ENCODE measurements at places on chromosomes 16 and 17.

DNA sequence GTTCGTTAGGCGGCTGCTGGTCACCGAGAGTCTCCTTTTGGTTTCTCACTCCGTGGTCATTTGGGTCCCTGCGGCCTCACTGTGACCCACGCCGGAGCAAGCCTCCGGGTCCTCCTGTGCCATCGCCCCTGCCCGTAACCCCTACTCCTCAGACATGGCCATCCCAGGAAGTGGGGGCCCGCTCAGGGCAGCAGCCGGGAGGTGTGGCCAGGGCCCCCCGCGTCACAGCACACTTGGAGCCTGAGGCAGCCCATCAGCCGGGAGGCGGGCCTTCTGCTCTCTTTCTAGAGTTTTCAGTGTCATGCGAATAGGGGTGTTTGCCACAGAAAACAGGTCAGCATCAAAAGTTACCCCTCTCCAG lies 7.9 kb upstream of the WFIKKN1 start:
- no peak for DNase-seq

- DNase-seq, result peak; percentile 52
Observed at GRCh38 chr16:19294156-19294649, 8.7 kb downstream of the CLEC19A start.

- DNase-seq, result no peak
Observed at GRCh38 chr17:357644-358043, 5.0 kb upstream of the RPH3AL start.

- DNase-seq, result no peak
Observed at GRCh38 chr16:8867216-8867931, 1.4 kb downstream of the CARHSP1 start.

GRCh38 chr16:53537626-53538025 lies 34.6 kb upstream of the AKTIP start:
- no peak for DNase-seq

GRCh38 chr16:56047307-56048234 lies 143.7 kb upstream of the GNAO1 start:
- DNase-seq, result no peak

- DNase-seq, result no peak
Observed at GRCh38 chr17:65332375-65332774, 195.2 kb downstream of the RGS9 start.

Measured in lower leg skin (tissue), 4 donors.